ENCODE measurements at places on chromosomes 1 and 21. TPM values are rescaled to one million over a fixed set of nuclear protein-coding genes. Genes with fewer than 3 reads are reported as not detected.
A peak's percentile ranks its signal among the peaks of the same experiment; 100 is the strongest.

Gene GJB4
- not detected for total RNA-seq

Gene PTGS2
- total RNA-seq: 3.3 TPM

Gene MAP3K7CL
- total RNA-seq: 19.9 TPM

Gene NEK2
- 2.4 TPM for total RNA-seq

Gene ARMH1
- total RNA-seq: 3.2 TPM

DNA sequence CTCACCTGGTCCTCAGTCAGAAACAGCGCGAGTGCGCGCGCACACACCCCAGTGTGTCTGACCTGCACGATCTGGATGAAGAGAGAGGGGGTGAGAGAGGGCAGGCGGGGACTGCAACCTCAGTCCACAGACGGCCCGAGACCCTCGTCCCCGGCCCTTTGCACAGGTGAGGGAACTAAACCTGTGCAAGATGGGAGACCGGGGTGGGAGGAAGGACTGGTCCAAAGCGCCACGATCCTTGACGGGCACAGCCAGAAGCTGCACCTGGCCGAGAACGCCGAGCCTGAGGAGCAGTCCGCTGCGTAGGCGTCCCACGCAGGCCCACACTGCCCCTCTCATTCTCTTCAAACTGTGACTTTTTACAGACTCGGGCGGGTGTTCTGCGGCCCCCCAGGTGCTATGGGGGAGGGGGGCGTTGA, 519 bp upstream of the IQCC start:
- peak overlapping the region; percentile 89 for H3K27ac ChIP-seq
- peak overlapping the region; percentile 92 for H3K4me3 ChIP-seq
- H3K4me1 ChIP-seq: peaks cover 30% of the 10 kb centered on the region
- peak; percentile 71 for DNase-seq

GRCh38 chr1:211738691-211739301, 63.4 kb upstream of the NEK2 start:
- no peaks in the 10 kb centered on the region for H3K27me3 ChIP-seq
- no peak overlapping the region for H3K27ac ChIP-seq
- peaks cover 18% of the 10 kb centered on the region for H3K4me1 ChIP-seq
- DNase-seq: no peak
- no peak overlapping the region for H3K4me3 ChIP-seq

DNA sequence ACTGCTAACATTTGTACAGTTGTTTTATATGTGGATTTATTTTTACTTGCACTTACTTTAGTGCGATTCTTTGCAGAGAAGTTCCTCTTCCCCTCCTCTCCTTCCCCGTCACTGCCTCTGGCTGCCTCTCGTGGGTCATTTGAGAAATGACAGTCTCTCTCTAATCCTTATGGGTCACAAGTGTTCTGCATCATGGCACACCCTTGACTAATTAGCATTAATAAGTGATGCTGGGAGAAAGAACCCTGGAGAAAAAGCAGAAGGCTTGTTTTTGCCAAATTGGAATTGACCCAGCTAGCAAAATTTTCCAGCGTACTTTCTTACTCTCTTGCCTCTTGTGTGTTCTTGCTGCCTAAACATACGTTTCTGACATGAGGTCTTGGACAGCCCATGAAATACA, 301.2 kb downstream of the DUSP10 start:
- DNase-seq: peak; percentile 58
- H3K36me3 ChIP-seq: no peaks in the 10 kb centered on the region
- H3K4me3 ChIP-seq: peak overlapping the region; percentile 36
- H3K4me1 ChIP-seq: peaks cover 51% of the 10 kb centered on the region

DNA sequence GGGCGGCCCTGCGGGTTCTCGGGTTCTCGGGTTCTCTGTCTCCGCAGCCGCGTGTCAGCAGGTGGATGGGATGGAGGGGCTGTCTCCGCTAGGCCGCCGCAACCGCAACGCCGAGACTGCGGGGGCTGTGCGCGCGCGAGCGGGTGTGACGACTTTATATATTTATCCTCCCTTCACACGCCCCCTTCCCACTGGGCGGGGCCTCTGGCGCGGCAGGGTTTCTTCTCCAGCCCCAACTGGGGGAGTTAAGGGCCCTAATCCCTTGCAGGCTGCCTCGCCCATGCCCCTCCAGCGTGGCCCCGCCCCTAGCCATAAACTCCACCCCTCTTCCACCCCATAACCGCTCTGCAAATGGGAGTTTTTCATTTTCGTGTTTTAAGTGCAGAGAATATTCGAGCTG, 3.4 kb downstream of the IGSF21 start:
- H3K27ac ChIP-seq: no peak overlapping the region
- H3K36me3 ChIP-seq: no peaks in the 10 kb centered on the region
- no peak overlapping the region for H3K4me3 ChIP-seq
- peak; percentile 38 for DNase-seq

DNA sequence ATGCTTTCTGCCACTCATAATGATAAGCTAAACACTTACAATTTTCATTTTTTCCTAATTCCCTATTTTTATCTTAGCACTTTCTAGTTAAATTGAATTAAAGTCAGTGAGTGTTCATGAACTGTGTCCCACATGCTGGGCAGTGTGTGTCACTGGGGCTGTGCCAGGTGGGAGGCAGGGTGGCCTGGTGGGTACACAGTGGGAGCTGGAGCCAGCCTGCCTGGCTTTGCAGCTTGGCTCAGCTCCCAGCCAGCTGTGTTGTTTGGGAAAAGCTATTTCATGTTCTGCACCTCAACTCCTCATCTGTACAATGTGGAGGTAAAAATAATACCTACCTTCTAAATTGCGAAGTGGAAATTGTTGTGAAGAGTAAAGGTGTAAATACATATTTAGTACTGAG, 238.4 kb downstream of the PLA2G4A start:
- H3K36me3 ChIP-seq: no peaks in the 10 kb centered on the region
- no peak for DNase-seq
- no peak overlapping the region for H3K27ac ChIP-seq
- no peaks in the 10 kb centered on the region for H3K4me1 ChIP-seq

- H3K36me3 ChIP-seq: no peaks in the 10 kb centered on the region
- H3K4me3 ChIP-seq: no peak overlapping the region
- DNase-seq: no peak
- no peaks in the 10 kb centered on the region for H3K4me1 ChIP-seq
These were observed 40.6 kb upstream of the RAB4A start for GRCh38 chr1:229230140-229230892.

GRCh38 chr1:163796394-163796821, 474.7 kb downstream of the NUF2 start:
- no peak for DNase-seq
- no peaks in the 10 kb centered on the region for H3K36me3 ChIP-seq
- no peak overlapping the region for H3K4me3 ChIP-seq
- H3K27me3 ChIP-seq: no peaks in the 10 kb centered on the region

DNA sequence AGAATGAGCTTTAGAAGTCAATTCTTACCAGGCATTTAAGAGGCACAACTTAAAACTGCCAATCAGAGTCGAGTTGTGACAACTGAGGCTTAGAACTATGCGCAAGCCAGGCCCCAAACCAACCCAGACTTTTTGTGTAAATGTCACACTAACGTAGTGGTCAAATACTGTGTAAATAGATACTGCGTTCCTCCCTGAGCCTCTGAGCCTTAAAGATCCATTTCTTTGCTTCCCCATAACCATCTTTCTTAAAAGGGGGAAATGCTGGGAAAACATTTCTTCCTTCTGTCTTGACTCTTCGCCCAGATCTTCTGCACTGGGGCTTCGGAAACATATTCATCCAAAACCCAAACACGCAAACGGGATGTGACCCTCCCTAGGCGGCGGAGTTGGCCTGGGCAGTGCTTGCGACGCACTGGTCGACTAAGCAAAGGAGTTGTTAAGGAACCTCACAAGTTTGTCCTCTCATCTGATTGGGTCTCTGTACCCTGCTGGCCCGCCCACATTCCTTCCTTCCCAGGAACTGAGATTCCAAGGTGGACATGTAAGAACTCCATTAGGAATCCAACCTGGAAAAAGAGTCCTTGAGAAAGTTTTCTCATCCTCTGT, 2.6 kb downstream of the ADAMTS5 start:
- no peaks in the 10 kb centered on the region for H3K27me3 ChIP-seq
- H3K36me3 ChIP-seq: peaks cover 4% of the 10 kb centered on the region
- peak overlapping the region; percentile 82 for H3K4me3 ChIP-seq

DNA sequence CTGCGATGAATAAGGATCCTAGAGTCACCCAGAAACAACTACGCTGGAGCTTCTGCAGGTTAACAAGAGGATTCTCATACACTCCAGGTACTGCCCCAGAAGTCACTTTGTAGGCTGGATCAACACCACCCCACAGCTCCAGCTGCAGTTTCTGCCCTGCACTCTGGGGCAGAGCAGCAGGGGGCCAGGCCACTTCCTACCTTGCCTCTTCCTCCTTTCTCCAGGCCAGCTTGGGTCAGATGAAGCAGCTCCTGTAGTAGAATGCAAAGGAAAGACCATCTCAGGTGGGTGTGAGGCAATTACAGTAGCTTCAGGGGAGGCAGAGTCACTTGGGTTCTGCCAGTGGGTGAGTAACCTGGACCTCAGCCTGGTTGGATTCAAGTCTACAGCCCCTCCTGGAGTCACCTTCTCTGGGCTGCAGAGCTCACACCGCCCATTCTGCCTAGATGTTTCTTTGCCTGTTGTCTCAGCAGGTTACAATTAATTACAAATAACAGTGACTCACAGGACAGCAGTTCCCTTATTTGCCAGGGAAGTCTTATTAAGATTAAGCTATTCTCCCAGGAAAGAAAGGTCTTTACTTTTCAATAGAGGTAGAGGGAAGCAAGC, 24.4 kb upstream of the BCAR3 start:
- H3K27me3 ChIP-seq: no peaks in the 10 kb centered on the region
- no peak overlapping the region for H3K4me3 ChIP-seq
- no peaks in the 10 kb centered on the region for H3K36me3 ChIP-seq
- H3K27ac ChIP-seq: no peak overlapping the region
- H3K4me1 ChIP-seq: peaks cover 18% of the 10 kb centered on the region

GRCh38 chr21:42201615-42202161, 17.3 kb upstream of the ABCG1 start:
- H3K4me1 ChIP-seq: peaks cover 12% of the 10 kb centered on the region
- no peak overlapping the region for H3K27ac ChIP-seq
- peaks cover 10% of the 10 kb centered on the region for H3K27me3 ChIP-seq
- DNase-seq: no peak

GRCh38 chr1:11174261-11174942, 14.8 kb upstream of the ANGPTL7 start:
- DNase-seq: no peak
- H3K36me3 ChIP-seq: no peaks in the 10 kb centered on the region
- H3K4me3 ChIP-seq: no peak overlapping the region
- H3K4me1 ChIP-seq: peaks cover 36% of the 10 kb centered on the region
- no peak overlapping the region for H3K27ac ChIP-seq

- H3K27ac ChIP-seq: no peak overlapping the region
- no peak for DNase-seq
- no peaks in the 10 kb centered on the region for H3K4me1 ChIP-seq
- H3K4me3 ChIP-seq: no peak overlapping the region
- H3K36me3 ChIP-seq: no peaks in the 10 kb centered on the region
These were observed 37.9 kb upstream of the TENT5C start for GRCh38 chr1:117567976-117568375.

GRCh38 chr21:17613242-17613676, 558 bp upstream of the BTG3 start:
- H3K4me1 ChIP-seq: peaks cover 14% of the 10 kb centered on the region
- H3K27me3 ChIP-seq: no peaks in the 10 kb centered on the region
- H3K27ac ChIP-seq: peak overlapping the region; percentile 18
- H3K4me3 ChIP-seq: peak overlapping the region; percentile 81

GRCh38 chr1:4796161-4797015, 142.0 kb downstream of the AJAP1 start:
- H3K27ac ChIP-seq: no peak overlapping the region
- H3K4me1 ChIP-seq: no peaks in the 10 kb centered on the region
- H3K27me3 ChIP-seq: no peaks in the 10 kb centered on the region
- DNase-seq: no peak
- H3K4me3 ChIP-seq: no peak overlapping the region
- H3K36me3 ChIP-seq: no peaks in the 10 kb centered on the region

DNA sequence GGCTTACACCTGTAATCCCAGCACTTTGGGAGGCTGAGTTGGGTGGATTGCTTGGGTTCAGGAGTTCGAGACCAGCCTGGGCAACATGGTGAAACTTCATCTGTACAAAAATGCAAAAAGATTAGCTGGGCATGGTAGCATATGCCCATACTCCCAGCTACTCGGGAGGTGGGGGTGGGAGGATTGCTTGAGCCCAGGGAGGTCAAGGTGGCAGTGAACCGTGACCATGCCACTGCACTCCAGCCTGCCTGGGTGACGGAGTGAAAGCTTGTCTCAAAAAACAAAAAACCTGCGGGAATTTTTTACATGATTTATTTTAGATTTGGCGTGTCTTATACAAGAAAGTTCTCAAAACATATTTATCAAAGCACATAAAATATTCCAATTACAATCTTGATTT, 27.8 kb upstream of the MTR start:
- H3K4me1 ChIP-seq: no peaks in the 10 kb centered on the region
- H3K4me3 ChIP-seq: no peak overlapping the region
- H3K27me3 ChIP-seq: no peaks in the 10 kb centered on the region
- no peak for DNase-seq
- no peak overlapping the region for H3K27ac ChIP-seq

DNA sequence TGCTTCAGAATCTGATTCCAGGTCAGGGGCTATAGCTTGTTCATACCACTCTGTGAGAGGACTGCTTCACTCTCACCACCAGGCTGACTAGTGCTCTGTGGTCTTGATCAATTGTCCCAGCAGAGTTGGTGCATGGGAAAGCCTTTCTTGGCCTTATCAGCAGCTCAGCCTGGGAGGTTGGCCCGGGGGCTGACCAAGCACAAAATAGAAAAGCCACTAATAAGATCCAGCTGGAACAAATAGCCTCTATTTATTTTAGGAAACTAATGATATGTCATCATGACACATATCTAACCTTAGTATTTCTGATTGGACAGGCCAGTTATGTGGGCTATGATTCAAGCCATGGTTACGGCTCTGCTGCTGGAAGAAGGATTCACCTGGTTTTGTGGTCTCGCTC, 134.2 kb downstream of the GDAP2 start:
- H3K36me3 ChIP-seq: no peaks in the 10 kb centered on the region
- no peaks in the 10 kb centered on the region for H3K27me3 ChIP-seq
- no peak for DNase-seq

DNA sequence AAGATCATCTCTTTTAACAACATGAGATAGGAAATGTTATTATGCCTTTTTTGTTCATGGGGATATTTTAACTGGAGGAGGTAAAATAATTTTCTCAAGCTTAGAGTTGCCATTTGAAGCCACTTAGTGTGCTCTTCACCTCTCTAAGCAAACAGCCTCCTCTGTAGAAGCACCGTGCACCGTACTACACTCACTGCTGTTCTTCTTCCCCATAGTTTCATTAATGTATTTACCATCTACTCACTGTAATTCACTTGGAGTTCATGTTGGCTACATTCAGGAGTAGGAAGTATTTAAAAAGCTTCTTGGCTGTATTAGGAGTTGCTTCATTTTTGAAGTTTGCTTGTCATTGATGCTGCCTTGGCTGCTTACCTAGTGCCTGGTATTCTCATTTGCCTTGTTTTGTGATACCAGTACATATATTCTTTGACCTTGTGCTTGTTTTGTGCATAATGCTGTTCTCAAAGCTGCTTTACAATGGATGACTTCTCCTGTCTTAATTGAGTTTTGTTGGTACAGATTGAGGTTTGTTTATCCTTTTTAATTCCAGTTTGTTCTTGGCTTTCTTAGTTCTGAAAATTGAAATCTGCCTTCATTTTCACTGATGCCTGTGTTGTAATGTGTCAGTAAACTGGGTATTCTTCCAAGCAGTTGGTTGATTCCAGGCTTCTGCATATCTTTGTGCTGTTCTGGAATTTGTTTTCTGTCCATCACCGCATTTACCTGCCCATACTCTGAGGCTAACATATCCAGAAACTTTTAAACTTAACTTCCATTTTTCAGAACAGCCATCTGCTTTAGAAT, 240.4 kb downstream of the HMCN1 start:
- no peak overlapping the region for H3K4me3 ChIP-seq
- no peak for DNase-seq
- H3K27me3 ChIP-seq: no peaks in the 10 kb centered on the region
- H3K4me1 ChIP-seq: peaks cover 41% of the 10 kb centered on the region
